ENCODE measurements at places on chromosomes 3 and 15.
A peak's percentile ranks its signal among the peaks of the same experiment; 100 is the strongest.

GRCh38 chr15:49101536-49101935, 53.9 kb downstream of the COPS2 start:
- no peak for DNase-seq

- DNase-seq: no peak
These were observed 286.4 kb downstream of the LRTM1 start for GRCh38 chr3:54641226-54642014.

GRCh38 chr3:22585504-22585903, 617.6 kb upstream of the UBE2E2 start:
- DNase-seq: no peak

DNA sequence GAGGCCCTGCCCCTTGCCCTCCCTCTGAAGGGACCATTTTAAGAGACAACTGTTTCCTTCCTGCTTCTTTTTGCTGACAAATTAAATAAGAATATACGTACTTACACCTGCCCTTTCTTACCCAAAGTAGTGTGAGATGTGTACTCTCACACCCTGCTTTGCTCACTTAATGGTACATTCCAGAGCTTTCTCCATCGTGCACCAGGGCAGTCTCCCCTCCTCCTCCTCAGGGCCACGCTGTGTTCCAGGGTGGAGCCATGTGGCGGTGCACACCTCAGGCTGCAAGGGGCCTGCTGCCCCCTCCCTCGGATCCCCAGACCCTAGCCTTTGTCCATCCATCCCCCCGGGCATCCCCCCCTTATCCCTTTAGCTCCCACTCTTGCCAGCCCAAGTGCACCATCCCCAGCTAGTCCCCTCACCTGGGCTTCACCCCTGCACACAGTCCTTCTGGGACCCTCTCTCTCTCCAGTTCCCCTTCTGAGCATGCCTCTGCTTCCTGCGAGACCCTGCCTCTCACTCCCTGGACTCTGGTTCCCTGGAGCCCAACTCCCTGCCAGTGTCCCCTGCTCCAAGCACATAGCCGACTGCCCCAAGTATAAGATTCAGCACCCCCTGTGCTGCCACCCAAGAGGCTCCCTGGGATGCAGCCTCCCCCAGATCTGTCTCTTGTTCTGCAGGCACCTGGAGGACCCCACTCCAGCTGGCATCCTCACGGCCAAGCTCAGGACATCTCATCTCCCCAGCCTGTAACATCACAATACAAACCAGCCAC, 89.5 kb upstream of the IQSEC1 start:
- DNase-seq: no peak

DNA sequence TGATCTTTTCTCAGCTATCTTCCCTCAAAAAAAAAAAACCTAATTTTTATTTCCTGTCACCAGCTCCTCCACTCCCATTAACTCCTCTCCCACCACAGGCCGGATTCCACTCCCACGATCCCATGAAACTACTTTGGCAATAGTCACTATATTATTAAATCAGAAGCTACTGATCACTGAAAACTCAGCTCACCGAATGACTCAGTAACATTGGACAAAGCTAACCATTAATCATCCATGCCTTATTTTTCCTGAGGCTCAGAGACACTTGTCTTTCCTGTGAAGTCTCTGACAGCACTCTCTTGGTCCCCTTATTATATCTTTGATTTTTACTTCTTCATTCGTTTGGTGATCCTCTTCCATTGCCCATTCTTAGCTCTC, 260.2 kb downstream of the CGGBP1 start:
- DNase-seq: no peak

- DNase-seq: peak; percentile 69
These were observed 5.5 kb downstream of the AP3S2 start for GRCh38 chr15:89888214-89888804.

DNA sequence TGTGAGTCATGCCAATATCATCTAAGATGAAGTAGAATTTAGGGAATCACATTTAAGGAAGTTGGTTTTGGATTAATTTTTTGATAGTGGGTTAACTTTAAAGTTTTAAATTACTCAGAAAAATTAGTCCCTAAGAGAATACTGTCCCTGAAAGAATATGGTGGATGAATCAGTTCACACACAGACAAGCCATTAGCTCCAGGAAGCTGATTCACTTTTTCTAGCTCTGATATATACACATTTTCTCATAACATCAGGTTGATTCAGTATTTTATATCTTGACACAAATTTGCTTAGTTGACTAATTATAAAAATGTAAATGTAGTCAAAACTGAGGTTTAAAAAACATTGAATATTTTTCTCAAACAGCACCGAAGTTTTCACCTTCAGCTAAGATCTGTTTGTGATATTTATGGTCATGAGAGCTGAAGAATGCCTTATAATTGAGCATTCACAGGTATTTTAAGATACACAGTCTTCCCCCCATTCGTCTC, 55.1 kb downstream of the MYH15 start:
- DNase-seq: no peak

GRCh38 chr3:188229177-188229576, 75.2 kb downstream of the LPP start:
- DNase-seq: no peak

- no peak for DNase-seq
These were observed 2.0 kb upstream of the SLC24A1 start for GRCh38 chr15:65619626-65620290.

- DNase-seq: no peak
These were observed 36.0 kb downstream of the TM2D3 start for GRCh38 chr15:101615986-101616848.

- no peak for DNase-seq
These were observed 4.5 kb downstream of the CDHR4 start for GRCh38 chr3:49794926-49795905.
